ENCODE measurements at places on chromosomes 7 and 10.

GRCh38 chr10:27819781-27820531 is 74.3 kb upstream of the MKX start:
- DNase-seq: no peak

DNA sequence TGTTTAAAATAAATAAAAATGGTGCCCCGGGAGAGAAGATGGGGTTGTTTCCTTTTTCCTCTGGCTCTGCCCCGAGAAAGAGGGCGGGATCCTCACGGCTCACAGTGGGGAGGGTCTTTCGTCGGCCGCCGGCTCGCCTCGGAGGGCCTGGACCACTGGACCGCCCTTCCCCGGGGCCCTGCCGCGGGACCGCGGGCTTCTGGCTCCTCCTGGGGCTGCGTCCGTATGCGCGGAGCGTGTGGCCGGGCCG is 3.5 kb upstream of the IGF2BP3 start:
- no peak for DNase-seq

DNA sequence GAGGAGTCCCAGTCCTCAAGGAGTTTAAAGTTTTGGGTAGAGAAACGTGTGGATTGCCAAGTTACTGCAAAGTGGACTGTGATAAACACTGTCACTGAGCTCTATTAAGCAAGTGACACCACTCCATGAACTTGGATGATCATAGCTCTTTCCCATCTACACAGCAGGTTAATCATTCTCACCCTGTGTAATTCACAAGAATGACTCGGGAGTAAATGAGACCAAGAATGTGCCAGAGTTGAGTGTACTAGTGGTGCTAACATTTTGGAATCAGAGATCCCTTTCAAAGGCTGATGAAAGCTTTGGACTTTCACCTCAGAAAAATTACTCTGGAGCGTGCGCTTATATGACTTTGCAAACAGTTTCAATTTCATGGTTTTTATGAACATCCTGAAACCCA is 80.8 kb downstream of the RBM20 start:
- no peak for DNase-seq

DNA sequence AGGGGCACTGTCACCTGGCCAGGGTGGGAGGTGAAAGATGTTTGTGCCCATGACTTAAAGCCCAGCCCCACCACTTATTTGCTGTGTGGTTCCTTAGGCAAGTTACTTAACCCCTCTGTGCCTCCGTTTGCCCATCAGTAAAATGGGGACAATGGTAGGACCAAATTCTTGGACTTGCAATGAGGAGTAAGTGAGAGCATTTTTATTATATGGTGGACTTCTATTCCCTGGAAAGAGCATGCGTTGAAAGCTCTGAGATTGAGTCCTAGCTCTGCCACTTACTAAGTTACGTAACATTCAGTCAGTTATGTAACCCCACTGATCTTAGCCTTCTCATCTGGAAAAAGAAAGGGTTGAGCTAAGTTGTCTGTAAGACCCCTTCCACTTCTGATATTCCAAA is 18.8 kb downstream of the VSIR start:
- no peak for DNase-seq

GRCh38 chr10:74445493-74445892 is 294.5 kb downstream of the ADK start:
- DNase-seq: no peak

GRCh38 chr10:107031931-107032699 is 132.4 kb downstream of the SORCS1 start:
- no peak for DNase-seq

DNA sequence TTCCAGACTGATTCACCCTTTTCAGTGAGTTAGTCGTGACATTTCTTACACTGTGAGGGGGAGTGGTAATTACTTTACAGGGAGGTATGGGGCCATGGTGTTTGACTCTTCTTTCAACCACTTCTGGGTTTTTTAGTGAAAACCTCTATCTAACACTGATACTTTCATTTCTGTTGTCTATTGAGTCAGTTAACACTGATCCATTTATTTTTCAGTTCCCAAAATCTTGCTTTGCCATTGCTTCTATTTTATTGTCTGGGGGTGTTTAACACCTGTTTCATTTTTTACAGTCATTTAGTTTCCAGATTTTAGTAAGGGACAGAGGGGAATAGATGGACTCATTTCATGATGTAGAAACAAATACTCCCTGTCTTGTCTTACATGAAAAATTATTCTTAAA is 61.5 kb downstream of the HELLS start:
- no peak for DNase-seq

DNA sequence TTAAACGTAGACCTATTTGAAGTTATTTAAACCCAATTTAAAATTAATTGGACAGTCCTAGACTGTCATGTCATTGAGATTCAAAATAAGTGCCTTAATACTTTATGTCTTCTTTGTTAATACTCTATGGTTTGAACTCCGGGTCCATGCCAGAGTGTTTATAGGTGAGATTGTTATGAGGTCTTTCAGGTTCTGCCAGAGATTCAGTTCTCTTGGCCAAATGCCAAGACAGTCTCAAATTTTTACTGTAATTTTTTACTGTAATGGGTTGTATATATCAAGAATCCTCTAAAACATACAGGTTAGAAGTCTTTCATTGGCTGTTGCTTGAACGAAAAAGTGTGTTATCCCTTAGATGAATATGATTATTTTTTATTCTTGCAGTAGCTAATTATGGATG is 3.9 kb downstream of the ADD3 start:
- no peak for DNase-seq

DNA sequence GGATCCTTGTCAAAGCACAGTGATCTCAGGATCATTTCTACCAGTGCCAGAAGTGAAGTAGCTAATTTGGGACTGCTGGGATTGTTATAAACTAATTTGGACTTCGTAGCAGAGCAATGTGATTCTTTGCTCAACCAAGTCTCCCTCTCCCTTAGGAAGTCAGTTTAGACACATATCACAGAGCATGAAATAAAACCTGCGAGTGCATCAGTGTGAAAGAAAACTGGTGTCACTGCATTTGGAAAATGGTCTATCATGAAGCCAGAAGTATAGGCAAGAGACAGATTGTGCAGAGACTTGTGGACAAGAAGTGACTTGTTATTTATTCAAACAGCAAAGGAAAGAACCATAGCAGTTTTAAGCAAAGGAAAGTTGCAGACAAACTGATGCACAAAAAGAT is 560.5 kb upstream of the NRG3 start:
- DNase-seq: no peak

- no peak for DNase-seq
Observed at GRCh38 chr10:5187867-5188266, 2.9 kb upstream of the AKR1C8 start.

GRCh38 chr10:88042160-88043100 is 179.0 kb downstream of the PTEN start:
- DNase-seq: no peak

DNA sequence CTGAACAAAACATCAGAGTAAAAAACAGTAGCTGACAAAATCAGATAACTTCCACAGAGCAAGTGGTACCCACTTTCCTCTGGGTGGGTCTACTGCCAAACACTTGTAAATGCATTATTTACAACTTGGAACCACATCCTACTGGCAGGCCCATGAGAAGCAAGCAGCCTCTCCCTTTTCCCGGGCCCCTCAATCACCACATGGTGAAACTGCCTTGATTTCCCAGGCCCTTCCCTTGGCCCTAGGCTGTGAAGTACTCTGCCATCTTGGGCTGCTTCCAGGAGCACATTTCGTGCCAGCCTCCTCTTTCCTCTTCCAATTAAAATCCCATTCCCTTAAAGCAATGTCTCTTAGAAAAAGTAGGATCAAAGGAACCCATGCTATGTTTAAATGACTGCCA is 71.4 kb downstream of the CUZD1 start:
- DNase-seq: no peak

GRCh38 chr10:49397036-49397999 is 1.4 kb upstream of the DRGX start:
- no peak for DNase-seq

GRCh38 chr10:12919574-12919973 is 81.9 kb downstream of the CCDC3 start:
- DNase-seq: no peak

GRCh38 chr10:9800011-9800410 is 1217.7 kb upstream of the CELF2 start:
- no peak for DNase-seq

- DNase-seq: no peak
Observed at GRCh38 chr10:123245264-123245663, 91.1 kb downstream of the BUB3 start.

DNA sequence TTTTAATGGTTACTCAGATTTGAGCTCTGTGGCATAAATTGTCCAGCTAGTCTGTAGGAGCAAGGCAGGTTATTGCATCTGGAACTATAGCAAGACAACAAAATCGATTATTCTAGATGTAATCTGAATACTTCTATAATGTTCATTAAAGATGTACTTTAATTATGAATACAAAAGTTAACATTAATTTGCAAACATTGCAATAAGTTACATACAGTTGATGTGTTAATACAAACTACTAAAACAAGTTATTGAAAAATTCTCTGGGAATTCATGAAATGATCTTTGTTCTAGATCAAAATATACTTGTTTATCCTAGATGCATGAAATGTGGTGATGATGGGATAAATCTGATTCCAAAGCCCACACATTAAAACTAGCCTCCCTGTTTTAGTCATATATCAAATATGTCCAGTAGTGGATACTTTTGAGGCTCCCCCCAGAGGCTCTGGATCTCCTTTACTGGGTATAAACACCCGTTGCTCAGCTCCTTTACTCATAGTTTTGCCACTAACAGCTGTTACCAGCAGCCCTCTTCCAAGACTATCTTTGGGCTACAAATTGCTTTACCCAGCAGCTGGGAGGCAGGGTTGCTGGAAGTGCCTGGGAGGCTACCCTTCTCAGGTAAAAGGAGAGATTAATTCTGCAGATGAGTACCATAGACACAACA is 78.1 kb downstream of the ARL4A start:
- no peak for DNase-seq

DNA sequence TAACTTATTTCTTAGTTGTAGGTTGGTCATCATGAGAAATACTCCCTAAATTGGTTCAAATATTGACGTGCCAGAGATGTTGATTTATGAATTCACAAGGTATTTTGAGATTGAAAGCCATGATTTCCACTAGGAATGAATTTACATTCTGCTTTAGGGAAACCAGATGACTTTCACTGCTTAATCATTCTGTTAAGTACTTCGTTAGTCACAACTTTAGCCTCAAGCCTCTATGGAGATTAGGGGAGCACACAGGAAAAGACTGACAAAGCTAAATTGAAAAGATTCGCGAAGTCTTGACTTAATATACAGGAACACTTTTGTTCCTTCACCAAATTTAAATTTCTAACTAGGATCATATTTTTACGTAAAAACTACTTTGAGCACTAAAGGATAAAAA is 250.4 kb upstream of the CACNA2D1 start:
- no peak for DNase-seq

DNA sequence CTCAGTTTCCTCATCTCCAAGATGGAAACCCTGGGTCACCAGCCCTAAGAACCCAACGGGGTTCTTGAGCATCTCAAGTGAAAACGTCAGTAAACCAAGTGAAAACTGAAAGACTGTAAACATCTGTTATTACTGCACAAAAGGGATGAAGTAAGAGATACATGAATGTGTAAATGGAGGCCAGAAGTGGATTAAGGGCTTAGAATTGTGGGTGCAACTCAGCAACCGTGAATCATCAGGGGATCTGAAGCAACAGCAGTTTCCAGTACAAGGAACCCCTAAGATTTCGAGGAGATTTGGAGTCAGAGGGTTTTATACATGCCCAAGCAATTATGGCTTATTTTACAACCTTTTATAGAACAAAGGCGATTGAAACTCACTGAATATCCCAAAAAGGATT is 95.7 kb upstream of the SVIL start:
- no peak for DNase-seq

DNA sequence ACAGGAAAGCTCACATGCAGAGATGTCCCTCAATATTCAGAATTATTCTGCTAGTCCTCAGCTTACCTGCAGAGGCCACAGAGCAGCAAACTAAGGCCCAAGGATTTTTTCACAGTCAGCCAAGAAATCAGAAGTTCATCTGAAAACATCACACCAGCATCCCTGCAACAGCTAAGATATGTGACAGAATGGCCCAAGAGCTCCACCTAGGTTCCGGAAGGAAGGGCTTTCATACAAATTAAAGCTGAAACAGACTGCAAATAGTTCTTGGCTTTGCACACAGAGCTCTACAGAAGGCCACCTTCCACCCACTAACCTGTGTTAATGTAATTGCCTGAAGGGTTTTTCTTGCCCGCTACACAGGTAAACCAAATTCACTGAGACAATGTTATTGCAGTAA is 438.8 kb upstream of the C7orf33 start:
- DNase-seq: no peak

Data from activated naive CD4-positive, alpha-beta T cell (primary cell).